ENCODE measurements at places on chromosomes 6 and 20.

DNA sequence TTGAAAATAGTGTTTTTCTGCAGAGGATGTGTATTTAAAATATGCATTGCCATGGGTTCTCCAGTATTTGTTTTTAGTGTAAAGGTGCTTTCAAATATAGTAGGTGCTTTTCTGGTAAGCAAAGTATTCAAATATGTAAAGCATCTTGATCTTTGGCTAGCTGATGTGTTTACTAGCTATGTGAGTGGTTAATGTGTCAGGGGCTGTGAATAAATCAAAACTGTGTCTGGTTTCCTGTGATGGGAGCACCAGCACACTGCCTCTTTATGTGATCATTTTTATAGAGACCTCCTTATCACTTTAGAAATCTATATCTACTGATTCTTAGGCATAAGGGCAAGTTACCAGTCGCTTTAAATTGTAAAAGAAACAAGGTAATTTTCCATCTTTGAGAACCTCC lies 388.9 kb upstream of the MAN1A1 start:
- no peak for DNase-seq

DNA sequence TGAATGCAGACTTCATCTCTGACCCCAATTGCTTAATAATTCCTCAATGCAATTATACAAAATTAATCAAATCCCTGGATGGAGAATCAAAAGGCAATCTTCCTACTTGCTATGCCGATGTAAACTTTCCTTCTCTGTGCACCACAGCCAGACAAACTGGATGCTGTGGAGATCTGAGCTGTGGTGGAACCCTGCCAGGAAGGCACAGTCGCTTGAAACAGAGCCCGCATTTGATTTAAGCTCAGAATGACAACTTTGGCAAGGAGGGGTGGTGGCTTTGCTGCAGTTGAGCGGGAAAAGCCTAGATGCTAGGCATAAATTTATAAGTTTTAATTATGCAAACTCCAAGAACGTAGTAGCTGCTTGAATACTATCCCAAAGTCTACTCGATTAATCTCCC lies 190.8 kb downstream of the MTFR2 start:
- no peak for DNase-seq

DNA sequence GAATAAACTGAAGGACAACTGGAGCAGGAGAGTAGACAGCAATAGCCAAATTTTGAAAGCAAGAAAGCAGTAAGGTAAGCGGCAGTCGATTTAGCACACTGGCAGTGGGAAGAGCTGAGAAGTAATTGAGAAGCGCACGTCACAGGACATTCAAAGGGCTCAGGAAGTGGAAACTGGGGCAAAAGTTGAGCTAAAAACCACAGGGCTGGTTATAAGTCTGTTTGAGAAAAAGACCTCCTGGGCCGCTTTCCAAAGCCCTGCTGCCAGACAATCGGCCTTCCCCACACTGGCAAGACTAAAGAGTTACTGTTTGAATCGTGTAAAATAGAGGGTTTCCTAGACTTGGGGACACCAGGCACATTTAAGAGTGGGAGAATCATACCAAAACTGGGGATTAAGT lies 161.4 kb downstream of the DNAH8 start:
- DNase-seq: no peak

DNA sequence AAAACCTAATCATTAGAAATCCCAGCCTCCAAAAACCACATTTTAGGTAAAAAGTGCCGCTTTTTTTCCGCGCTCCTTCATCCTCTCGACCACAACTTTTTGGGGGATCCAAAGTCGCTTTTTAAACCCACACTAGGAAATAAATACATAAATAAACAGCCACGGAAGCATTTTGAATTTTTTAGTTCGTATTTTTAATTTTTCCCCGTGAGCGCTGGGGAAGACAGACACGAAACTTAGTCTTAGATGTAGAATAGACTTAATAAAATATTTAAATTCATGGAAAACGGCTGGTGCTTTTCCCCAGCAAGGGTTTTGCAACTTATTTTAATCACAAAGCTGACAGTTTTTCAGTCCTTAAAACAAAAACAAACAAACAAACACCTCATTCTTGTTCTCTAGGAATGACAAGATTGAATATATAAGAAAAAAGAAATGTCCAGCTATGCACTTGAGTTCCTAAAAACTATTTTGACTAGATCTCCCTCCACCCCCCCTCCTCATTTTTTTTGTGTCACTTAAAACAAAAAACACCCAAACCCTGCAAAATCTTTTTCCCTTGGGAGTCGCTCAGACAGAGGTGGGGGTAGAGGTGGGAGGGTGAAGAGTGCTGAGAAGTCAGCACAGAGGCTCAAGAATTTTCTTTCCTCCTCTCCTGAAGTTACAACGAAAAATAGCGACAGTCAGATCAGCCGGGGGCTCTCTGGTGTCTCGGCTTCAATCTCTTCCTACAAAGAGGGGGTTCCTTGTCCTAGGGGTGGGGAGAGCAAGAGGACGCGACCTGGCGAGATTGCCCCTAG lies 43.4 kb upstream of the SUPT3H start:
- DNase-seq: peak; percentile 6

DNA sequence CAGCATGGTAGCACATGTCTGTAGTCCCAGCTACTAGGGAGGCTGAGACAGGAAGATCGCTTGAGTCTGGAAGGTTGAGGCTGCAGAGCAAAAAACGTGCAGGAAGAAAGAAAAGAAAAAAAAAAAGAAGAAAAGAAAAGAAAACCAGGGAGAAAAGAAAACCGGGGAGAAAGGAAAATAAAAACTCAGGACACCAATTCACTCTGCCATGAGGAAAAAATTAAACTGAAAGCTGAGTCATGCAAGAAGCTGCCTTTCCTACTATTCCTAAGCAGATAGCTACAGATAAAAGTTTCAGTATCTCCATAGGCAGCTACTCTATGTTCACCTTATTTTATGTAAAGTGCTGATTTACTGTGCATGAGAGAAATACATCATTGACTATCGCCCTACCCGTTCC lies 10.5 kb downstream of the PTGIS start:
- no peak for DNase-seq

- no peak for DNase-seq
Observed at GRCh38 chr6:129475477-129476247, 234.3 kb downstream of the ARHGAP18 start.

DNA sequence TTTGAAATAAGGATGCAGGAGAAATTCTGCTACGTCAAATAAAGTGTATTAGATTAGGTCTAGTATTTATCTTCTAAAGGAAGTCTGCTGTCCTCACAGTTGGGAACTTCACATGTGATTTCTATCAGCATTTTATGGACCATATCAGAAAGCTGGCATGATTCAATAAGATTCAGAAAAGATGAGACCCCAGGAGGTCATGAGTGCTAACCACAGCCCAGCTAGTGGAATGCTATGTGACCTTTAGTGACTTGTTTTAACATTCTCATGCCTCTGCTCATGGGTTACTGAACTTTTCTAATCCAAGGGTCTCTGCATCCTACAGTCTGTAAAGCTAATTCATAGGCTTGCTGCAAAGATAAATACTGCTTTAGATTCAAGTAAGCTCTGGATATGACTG lies 150.1 kb downstream of the GMPR start:
- DNase-seq: no peak

DNA sequence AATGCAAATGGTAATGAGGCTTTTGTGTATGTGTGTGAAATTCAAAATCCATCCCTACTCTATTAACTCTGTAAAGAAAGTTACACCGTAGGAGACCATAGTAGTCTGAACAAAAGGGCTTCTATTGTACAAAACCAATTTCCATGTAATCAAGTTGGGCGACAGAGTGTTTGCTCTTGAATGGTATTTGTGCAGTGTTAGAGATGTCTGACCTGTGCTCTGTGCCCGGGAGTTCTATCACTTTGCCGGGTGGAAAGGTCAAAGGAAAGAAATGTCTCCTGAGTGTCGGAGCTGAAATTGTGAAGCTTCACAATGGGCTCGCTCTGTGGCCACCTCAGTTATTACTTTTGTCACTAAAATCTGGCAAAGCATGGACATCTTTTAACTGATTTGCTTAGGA lies 312.0 kb downstream of the SAMD5 start:
- no peak for DNase-seq

- DNase-seq: no peak
Observed at GRCh38 chr6:150659046-150659763, 59.5 kb downstream of the PLEKHG1 start.

DNA sequence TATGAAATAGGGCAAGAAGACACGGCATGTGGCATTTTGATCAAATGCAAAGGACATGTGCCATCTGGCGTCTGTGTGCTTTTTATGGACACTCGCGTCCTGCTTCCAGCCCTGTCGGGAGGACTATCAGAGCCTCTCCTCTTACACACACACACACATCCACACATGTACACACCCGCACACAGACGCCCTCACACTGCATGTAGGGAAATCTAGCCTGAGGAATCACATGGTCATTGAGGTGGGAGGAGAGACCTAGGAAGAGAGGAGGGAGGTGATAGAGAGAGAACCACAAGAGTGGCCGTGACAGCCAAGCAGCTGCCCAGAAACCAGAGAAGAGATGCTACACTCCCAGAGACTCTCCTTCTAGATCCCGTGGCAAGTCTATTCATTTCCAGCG lies 105.9 kb upstream of the CDYL start:
- no peak for DNase-seq

DNA sequence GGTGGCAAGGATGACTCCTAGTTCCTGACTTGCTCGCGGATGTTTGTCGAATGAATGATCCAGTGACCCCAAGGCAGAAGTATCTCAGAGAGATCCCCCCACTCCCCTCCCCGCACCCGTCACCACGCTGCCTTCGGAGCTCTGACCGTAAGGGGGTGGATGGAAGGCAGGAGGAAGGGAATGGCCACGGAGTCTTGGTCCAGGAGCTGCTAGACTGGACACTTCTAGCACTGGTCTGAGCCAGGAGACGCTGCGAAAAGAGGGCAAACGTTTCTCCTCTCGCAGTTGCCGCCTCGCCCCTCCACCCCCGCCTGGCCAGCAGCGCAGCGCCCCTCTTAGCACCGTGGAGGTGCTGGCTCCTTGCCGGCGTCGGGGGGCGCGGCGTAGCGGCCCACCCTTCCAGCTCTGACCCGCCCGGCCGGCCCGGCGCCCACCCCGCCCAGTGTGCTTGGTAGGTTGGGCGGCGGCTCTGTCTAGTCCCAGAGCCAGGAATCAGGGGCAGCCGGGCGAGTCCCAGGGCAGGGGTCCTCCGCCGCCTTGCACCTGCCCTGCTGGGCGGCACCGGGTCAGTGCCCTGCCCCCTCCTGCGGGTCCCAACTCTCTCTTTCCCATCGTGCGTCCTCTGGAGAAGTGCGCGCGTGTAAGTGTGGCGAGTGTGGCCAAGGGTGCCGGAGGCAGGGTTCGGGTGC lies 2.4 kb upstream of the DBNDD2 start:
- DNase-seq: peak; percentile 22

- no peak for DNase-seq
Observed at GRCh38 chr6:34370361-34370760, 22.1 kb downstream of the NUDT3 start.

GRCh38 chr6:25476126-25476525 lies 175.9 kb upstream of the SCGN start:
- DNase-seq: no peak

DNA sequence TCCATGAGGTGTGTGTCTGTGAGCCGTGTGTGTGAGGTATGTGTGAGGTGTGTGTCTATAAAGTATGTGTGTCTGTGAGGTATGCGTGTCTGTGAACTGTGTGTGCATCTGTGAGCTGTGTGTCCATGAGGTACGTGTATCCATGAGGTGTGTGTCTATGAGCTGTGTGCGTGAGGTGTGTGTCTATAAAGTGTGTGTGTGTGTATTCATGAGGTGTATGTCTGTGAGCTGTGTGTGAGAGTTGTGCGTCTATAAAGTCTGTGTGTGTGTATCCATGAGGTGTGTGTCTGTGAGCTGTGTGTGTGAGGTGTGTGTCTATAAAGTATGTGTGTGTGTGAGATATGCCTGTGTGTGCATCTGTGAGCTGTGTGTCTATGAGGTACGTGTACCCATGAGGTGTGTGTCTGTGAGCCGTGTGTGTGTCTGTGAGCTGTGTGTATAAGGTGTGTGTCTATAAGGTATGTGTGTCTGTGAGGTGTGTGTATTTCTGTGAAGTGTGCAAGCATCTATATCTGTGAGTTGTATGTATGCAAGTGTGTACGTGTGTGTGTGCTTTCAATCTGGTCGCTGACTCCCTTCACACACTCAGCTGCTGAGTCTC lies 91.9 kb upstream of the FOXP4 start:
- no peak for DNase-seq

DNA sequence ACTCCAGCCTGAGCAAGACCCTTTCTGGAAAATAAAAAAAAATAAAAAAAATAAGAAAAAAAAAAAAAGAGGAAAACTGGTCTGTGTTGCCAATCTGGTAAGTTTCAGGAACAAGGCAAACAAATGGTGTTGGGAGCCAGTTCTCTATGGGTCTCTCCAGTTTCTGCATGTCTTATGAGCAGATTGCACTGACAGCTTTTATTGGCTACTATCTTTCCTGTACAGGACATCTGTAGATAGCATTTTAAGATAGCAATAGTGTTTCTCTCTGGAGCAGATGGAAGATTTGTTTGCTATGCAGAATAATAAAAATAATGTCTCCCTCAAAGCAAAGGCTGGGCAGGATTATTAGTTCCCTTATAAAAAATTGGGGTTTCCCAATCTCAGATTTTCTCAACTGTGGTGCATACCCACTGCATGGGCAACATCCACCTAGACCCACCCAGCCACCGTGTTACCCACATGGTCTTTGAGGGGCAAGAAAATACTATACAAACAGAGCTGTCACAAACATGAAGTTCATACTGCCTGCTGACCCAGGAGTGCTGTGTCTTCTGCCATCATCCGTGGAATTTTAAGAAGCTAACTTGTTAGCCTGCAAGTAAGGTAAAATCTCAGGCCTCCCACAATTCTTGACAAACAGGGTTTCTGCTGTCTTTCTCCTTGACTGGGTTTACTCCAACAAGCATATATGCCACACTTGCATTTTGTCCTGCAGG lies 9.5 kb downstream of the GMDS start:
- no peak for DNase-seq

DNA sequence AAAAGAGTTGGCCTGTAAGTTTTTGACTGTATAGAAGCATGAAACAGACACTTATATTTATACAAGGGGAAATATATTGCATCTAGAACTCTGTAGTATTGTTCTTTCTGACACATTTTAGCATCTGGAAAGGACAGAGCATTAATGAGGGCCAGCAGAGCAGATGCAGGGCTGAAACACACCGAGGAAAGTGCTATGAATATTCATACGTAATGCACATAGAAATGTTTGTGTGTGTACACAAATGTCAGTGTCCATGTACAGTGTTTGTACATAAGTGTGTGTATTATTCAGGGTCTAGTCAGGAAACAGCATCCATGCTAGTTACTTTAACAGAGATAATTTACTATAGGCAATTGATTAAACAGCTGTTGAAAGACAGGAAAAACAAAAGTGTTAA lies 146.5 kb upstream of the DTNBP1 start:
- DNase-seq: no peak

GRCh38 chr20:64010711-64011237 lies 25.2 kb upstream of the C20orf204 start:
- DNase-seq: no peak

All from hepatocyte (in vitro differentiated cells).